ENCODE measurements at places on chromosomes 7 and 10. TPM values are rescaled to one million over a fixed set of nuclear protein-coding genes. Genes with fewer than 3 reads are reported as not detected.

Gene GJD4
- polyA plus RNA-seq, result not detected

GRCh38 chr7:29265208-29265923, 70.8 kb downstream of the CHN2 start:
- DNase-seq, result no peak

- no peak for DNase-seq
These were observed 14.8 kb downstream of the AKR1D1 start for GRCh38 chr7:138091032-138091431.

Gene PDCD11
- 12.0 TPM for polyA plus RNA-seq

Gene ZNF777
- 0.05 TPM for polyA plus RNA-seq
